ENCODE measurements at places on chromosomes 13 and 19.

GRCh38 chr13:37869756-37870488 is at the start of gene TRPC4:
Gene TRPC4, minus strand, starts transcription at chr13:37869772. Its CDS starts 86,439 bp downstream, at chr13:37783333.
- no peak for DNase-seq

- DNase-seq, result peak; percentile 37
Measured at GRCh38 chr13:100694722-100695508, 20.3 kb upstream of the TMTC4 start.

DNA sequence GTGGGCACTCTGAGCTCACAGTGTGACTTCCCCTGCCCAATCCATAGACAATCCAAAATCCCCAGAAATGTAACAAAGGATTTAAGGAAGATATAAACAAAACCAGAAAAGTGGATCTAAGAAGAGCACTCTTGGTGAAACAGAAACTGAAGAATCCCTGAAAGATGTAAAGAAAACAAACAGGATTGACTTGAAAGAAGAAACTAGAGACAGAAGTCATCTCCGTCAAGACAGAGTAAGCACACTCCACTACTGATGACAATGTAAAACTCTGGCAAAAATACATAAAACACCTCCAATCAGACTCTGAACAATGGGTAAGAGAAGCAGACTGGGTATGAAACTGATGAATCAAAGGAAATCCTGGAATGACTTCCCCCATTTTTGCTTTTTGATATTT is 13.5 kb downstream of the TUBGCP3 start:
- no peak for DNase-seq

DNA sequence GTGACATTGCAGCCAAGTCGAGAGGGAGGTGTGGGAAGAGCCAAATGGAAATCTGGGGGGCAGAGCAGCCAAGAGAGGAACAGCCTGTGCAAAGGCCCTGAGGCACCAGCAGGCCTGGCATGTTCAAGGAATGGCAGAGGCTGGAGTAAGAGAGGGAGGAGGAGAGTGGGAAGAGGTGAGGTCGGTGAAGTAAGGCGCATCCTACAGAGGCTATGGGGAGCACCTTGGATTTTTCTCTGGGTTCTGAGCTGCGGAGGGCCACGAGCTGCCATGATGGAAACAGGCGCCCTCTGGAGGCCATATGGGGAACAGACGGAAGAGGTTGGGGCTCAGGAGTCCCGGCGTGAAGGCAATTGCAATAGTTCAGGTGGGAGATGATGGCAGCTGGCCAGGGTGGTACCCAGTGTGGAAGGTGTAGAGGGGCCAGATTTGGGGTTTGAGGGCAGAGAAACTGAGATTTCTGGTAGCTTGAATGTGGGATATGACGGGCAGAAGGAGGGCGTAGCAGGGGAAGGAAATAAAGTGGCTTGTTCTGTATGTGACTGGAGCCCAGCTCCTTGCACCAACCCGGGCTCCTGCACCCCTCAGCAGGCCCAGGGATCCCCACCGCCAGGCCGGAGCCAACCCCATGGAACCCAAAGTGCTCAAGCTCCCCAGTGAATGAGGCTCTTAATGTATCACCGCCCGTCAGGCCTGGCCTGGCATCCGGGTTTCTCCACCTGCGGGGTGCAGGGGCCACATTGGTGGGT is 20.5 kb upstream of the STRN4 start:
- DNase-seq, result no peak

DNA sequence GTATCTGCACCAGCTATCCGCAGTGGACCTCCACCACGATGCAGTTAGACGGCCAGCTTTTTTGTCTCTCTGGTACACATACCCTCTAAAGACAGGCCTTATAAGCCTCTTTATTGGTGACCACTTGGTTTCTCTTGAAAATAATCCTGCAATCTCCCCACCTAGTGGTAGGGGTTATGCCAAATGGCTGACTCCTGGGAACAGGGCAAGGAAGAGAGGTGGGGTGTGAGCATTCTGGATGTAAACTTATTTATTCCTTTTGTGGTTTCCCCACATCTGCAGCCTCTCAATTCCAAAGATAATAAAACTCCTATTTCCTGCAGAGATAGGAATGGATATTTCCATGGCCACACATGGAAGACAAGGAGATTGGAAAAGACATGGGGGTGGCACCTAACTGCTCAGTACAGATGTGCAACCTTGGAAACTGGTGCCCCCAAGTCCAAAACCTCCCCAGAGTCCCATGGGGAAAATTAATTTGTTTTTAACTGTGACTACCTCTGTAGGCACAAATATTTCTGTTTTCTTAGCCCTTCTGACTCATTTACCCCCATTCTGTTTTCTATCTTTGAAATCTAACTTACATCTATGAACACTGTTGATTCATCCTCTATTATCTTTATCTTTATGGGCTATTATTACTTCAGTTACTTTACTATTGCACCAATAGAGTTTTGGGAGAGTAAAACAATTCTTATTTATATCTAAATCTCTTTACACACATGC is 112.7 kb upstream of the TSHZ3 start:
- no peak for DNase-seq

DNA sequence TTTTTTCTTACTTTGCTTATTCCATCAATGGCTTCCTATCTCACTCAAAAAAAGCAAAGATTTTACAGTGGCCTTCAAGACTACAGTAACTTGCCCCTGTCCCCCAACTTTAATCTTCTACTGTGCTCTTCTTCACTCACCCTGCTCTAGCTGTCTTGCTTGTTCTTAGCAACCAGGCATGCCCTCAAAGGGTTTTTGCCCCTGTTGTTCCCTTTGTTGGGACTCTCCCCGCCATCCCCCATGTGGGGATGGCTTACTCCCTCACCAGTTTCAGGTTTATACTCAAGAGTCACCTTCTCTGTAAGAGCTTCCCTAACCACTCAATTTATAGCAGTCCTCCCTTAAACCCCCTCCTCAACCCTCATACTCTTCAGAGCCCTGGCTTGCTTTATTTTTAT is 5.4 kb downstream of the MTMR6 start:
- no peak for DNase-seq

GRCh38 chr19:10718205-10719196 is 622 bp downstream of the DNM2 start:
- no peak for DNase-seq

- no peak for DNase-seq
Measured at GRCh38 chr19:16782719-16783118, 46.5 kb upstream of the SIN3B start.

- peak; percentile 79 for DNase-seq
Measured at GRCh38 chr19:49997709-49998108, 27.5 kb downstream of the VRK3 start.

GRCh38 chr13:24279327-24280110 is 29.9 kb upstream of the C1QTNF9 start:
- no peak for DNase-seq

DNA sequence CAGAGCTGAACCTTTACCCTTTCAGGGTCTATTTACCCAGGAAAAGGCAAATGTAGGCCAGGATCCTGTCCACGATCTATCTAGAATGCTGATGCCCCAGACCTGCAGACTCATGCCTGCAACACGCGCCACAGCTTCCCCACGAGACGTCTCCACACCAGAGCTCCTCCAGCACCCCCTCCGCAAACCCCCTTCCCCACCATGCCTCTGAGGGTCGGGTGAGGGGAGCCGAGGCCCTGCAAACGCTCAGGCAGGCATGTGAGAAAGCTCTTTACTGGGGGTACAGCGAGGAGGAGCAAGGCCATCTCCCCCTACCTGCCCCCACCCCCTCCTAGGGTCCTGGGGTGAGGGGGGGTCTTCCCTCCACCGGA is 8.9 kb downstream of the DYRK1B start:
- DNase-seq, result no peak

DNA sequence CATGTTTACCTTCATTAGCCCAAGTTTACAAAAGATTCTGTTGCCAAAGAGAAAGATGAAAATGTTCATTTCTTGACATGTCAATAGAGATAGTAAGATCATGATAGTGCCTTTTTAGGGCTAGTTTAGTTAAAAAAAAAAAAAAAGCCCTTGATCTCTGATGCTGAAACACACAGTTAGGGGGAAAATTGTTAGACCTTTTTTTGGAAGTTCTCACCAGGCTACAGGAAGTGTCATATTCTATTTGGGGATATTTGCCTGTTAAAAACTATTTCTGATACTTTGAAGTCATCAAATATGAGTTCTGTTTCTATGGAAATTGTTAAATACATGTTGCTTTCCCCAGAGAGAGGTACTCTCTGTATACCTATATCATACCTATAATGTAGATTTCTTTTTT is 21.6 kb downstream of the SLAIN1 start:
- DNase-seq, result no peak

DNA sequence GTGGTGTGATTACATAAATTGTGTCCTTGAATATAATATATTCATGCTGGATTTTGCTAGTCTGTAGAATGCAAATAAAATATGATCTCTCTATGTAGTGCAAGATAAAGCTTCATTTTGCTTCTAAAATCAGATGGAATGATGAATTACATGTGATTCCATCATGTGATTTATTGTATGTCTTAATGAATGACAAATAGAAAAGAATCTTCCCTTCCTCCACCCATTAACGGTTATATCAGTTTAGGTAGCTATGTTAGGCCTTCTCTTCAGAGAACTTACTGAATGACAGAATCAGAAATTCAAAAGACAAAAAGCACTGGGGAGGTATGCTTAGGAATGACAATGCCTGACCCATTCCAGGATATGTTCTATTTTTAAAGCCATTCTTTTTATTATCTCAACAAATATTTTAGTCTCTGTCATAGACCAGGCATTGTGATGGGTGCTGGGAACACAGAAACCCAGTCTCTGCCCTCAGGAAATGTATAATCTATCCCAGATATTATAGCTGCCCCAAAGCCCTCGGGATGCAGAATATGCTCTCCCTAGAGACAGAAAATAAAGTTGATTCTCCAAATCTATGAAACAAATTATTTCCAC is 90.6 kb downstream of the TEX26 start:
- DNase-seq, result no peak

DNA sequence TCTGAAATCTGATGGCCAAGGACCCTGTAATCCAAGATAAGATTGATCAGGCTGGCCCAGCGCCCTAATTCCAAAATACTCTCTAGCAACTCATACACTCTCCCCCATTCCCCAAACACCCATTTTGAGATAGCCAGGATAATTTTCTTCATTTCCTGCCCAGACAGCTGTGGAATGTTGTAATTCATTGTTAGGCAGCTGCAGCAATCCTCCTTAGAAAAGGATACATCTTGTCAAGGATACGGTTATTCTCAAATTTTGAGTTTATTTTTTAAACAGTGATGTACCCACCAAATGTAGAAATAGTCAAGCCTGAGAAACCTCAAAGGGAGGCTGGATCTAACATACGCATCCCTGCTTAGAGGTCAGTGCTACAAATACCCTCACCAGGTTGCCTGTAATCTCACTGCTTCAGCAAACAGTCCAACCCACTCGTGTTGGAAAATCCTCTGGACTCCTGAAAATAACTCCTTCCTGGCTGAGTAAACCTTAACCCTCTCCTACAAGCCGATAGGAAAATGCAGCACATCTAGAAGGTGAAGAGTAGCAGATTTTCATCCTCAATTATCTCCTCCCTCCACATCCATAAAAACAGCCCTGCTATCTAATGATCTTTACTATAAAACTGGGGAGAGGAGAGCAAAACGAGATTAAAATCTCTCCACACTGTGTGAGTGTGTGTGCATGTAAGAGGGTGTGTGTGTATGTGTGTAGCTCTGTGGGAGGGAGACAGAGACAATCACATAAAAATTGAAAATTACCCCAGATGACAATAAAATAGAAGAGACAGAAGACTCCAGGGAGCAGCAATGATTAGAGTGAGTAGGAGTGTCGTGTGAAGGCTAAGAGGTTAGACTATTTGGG is 683.1 kb downstream of the DIAPH3 start:
- no peak for DNase-seq

GRCh38 chr13:110294146-110294545 is 12.8 kb downstream of the COL4A1 start:
- DNase-seq, result no peak

DNA sequence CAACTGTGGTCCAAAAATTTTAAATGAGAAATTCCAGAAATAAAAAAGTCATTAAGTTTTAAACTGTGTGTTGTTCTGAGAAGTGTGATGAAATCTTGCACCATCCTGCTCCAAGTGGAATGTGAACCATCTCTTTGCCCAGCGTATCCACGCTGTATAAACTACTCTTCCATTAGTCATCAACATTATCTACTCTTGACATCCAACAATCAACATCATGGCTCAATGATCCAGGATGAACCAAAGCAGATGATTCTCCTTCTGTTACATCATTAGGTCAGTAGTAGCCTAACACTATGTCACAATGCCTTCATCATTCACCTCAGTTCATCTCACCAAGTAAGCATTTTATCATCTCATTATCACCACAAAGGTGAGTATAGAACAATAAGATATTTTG is 55.3 kb downstream of the SUCLA2 start:
- no peak for DNase-seq

DNA sequence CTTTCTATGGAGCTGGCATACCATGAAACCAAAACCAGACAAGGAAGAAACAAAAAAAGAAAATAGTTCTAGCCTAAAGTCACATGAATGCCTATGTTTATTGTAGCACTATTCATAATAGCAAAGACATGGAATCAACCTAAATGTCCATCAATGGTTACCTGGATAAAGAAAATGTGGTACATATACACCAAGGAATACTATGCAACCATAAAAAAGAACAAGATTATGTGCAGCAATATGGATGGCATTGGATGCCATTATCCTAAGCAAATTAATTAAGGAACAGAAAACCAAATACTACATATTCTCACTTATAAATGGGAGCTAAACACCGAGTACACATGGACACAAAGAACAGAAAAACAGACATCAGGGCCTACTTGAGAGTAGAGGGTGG is 10.5 kb downstream of the ZNF780A start:
- no peak for DNase-seq

- DNase-seq, result no peak
Measured at GRCh38 chr13:76822698-76823267, 63.4 kb downstream of the KCTD12 start.

GRCh38 chr13:49812812-49813211 is 20.3 kb upstream of the KPNA3 start:
- no peak for DNase-seq

DNA sequence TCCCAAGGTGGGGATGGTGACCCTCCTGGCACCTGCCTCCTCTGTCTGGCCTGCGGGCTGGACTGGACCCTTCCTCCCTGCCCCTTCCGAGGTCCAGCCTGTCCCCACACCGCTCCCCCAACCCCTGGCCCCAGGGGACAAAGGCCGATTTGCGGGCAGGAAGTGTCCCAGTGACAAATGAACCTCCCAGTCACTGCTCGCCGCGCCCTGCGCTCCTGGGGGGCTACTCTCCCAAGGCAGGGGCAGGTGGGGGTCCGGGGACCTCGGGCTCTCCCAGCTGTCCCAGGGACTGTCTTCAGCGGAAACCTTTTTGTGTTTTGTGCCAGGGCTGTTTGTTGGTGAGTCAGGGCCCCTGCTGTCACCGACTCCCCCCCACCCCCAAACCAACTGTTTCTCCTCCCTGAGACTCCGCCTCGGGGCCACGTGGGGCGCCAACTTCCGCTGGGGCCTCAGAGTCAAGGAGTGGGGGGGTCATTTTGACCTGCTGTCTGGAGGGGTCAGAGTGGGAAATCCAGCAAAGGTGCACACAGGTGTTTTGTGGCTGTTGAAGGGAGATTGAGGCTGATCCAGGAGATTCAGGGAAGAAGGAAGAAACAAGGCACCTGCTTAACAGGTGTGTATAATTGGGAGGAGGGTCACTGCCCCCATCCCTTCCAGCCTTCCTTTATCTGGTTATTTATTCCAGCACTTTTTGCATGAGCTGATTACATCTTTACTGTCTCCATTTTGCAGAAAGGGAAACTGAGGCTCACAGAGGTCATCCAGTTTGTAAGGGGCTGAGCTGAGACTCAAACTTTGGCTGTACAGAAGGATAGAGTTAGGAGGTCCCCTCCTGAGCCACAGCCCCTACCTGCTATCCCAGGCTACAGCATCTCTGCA is 831 bp downstream of the PGPEP1 start:
- DNase-seq, result no peak

Measured in D721Med (cell line).